ENCODE measurements at places on chromosomes 2 and 18. TPM values are rescaled to one million over a fixed set of nuclear protein-coding genes. Genes with fewer than 3 reads are reported as not detected.

DNA sequence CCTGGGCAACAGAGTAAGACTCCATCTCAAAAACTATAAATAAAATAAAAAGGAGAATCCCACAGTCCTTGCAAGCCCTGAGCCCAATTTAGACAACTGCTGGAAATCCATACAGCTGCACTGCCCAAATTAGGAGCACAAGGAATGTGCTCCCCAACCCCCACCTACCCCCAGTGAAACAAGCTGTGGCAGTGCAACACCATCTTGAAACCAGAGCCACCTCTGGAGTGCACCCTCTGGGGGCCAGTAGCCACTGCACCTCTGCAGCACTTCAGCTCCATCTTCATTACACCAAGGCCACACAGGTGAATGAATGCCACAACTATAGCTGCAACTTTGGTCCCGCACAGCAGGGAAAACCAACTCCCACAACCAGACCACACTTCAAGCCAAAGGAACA lies 37.3 kb downstream of the USP34 start:
- DNase-seq = no peak
- no peak overlapping the region for H3K27ac ChIP-seq
- no peak overlapping the region for H3K4me3 ChIP-seq
- no peaks in the 10 kb centered on the region for H3K36me3 ChIP-seq
- H3K27me3 ChIP-seq = no peaks in the 10 kb centered on the region

DNA sequence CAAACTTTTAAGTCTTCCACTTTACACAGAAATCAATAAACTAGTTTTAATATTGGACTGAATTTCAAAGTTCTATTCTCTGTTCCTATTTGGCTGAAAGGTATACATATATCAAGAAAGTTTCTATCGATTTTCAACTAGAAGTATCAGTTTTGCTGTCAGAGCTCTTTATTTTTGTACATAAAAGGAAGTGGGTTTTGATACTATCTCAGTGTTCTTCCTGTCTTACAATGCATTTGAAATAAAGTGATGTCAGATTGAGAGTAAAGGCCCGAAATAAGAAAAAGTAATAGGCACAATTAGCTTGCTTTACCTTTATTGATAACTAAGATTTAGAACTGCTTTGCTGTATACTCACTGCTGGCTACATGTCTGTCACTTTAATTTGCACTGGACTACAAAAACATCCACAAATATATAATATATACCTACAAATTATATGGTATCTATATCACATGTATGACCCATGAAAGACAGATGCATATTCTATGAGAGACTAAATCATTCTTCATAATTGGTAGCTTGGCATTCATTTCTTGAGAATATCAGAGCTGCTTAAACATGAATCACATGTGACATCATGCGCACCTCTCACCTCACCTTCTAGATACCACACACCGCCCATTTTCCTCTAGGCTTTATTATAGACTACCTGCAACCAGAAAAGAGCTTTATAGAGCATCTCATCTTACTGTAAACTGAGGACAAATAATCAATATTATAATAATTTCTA lies 83.6 kb downstream of the ASXL2 start:
- DNase-seq = no peak
- no peaks in the 10 kb centered on the region for H3K27me3 ChIP-seq
- H3K4me1 ChIP-seq = no peaks in the 10 kb centered on the region
- no peak overlapping the region for H3K27ac ChIP-seq

DNA sequence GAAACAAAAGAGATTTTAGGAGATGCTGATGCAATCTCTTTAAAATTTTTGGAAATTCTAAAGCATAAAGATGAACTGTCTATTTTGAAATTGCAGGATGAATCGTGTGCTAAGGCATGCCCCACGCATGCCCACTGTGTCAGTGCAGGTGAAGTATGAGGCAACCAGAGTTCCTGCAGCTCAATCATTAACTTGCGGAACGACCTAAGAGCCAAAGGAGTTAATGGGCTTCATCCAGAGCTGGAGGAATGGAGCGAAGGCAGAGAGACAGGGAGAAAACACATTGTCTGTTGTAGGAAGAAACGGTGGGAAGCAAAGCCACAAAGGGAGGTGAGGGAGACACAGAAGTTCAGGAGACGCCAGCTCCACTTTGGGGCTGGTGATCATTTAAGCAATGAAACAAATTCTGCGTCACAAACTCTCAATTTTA lies 265.2 kb downstream of the CCDC85A start:
- H3K27me3 ChIP-seq = no peaks in the 10 kb centered on the region
- H3K36me3 ChIP-seq = no peaks in the 10 kb centered on the region
- no peak for DNase-seq
- no peaks in the 10 kb centered on the region for H3K4me1 ChIP-seq
- no peak overlapping the region for H3K27ac ChIP-seq

PJVK gene
- 1.8 TPM for total RNA-seq

- no peak overlapping the region for H3K27ac ChIP-seq
- H3K4me1 ChIP-seq = no peaks in the 10 kb centered on the region
- H3K27me3 ChIP-seq = no peaks in the 10 kb centered on the region
- H3K36me3 ChIP-seq = no peaks in the 10 kb centered on the region
- no peak overlapping the region for H3K4me3 ChIP-seq
Measured at GRCh38 chr18:3305933-3306332, 44.0 kb downstream of the MYL12B start.
